HuH-7.5 (cell line): ENCODE measurements at places on chromosomes 1 and 21.

DNA sequence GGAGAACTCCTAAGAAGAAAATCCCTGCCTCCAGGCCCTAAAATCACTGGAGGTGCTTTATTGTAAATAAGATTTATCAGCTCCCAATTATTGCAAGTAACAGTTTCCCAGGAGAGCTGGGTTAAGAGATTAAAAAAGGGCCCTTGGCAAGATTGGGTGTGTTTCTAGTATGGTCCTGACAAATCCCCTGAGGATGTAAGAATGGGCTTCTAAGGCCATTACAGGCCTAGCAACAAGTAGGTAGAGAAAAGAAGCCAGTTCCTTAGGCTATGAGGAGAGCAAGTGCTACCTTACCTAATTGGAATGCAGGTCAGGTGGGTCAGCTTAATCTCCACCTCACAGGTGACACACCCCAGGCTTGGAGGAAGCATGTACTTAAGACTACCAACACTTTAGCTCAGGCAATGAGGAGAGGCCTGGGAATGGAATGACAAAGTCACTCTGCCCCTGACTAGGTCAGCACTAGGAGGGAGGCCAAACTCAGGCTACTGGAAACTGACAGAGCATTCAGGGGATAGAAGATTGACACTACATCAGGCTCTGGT lies 6.8 kb upstream of the OTUD7B start:
- DNase-seq, result no peak

DNA sequence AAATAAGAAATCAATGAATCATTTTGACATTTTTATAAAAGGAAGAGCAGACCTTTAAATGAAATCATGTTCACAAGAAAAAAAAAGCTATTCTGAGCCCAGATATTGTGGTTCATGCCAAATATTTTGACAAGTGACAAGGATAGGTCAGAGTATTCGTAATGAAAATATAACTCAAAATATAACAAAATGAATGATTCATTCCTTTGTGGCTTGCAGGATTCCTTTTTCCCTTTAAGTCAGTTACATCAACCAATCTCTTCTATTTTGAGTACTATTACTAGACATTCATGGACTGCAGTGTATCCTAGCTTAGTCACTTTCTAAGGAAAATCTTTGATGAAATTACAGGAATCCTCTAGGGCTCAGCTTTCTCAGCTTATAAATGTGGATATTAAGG lies 188.7 kb downstream of the COL11A1 start:
- DNase-seq, result no peak

GRCh38 chr21:34559089-34559631 lies 47.1 kb upstream of the KCNE1 start:
- no peak for DNase-seq

- no peak for DNase-seq
Measured at GRCh38 chr1:234216116-234216703, 157.0 kb upstream of the COA6 start.

DNA sequence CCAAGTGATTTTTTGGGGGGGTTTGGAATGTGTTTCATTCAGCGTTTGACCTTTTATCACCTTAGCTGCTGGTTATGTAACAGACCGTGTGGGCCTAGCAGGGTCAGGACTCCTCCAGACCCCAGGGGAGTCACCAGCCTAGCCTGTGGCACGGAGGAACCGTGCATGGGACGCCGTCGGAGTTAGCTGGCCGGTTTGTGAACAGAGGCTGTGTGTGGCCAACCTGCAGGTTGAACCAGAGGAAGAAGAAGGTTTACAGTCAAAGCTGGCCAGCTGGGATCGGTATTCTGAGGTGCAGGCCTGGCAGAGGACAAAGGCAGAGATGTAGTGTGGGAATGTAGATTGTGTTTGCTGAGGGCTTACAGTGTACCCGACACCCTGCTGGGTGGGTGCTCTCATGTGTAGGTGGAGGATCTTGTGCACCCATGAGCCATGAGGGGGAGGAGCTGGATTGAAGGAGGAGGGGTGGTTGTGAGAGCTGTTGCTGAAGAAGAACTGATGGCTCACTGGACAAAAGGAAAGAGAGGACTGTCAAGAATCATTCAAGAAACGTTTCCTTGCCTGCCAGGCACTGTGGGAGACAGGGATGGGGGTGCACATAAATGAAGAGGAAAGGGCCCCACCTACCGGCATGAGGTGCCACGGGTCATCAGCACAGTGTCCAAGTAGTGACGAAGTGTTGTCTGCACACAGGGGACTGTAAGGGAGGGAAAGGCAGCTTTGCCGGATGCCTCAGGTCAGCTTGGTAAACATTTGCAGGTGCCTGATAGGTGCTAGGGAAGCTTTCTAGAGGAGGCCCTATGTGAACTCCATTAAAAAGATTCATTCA lies 40.0 kb upstream of the PWP2 start:
- no peak for DNase-seq
